ENCODE measurements at places on chromosomes 12 and 14. TPM values are rescaled to one million over a fixed set of nuclear protein-coding genes. Genes with fewer than 3 reads are reported as not detected.

DNA sequence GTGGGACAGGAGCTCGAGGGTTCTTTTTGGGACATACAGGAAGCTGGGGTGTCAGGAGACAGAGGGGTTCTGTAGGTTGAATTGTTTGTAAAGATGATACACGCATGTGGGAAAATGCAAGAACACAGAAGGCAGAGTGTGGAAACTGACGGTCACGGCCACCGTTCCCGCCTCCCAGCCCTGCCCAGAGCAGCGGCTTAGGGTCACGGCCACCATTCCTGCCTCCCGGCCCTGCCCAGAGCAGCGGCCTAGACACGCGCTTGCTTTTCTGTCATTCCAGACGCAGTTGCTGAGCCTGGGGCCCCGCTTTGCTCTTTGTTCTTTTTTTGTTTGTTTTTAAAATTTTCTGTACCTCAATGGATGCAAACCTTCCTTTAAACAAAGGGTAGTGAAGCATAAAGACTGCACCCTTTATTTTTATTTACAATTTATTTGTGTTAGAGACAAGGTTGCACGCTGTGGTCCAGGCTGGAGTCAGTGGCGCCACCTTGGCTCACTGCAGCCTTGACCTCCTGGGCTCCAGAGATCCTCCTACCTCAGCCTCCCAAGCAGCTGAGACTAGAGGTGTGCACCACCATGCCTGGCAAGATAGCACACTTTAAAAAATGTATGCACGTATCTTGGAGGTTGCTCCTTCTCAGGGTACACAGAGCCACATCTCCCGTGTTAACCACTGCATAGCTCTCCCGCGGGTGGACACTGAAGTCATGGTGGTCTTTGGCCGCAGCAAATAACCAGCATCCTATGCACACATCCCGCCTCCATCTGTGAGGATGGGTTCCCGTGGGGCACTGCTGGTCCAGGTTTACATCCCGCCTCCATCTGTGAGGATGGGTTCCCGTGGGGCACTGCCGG lies 142.3 kb downstream of the ADGRD1 start:
- no peak for DNase-seq

DNA sequence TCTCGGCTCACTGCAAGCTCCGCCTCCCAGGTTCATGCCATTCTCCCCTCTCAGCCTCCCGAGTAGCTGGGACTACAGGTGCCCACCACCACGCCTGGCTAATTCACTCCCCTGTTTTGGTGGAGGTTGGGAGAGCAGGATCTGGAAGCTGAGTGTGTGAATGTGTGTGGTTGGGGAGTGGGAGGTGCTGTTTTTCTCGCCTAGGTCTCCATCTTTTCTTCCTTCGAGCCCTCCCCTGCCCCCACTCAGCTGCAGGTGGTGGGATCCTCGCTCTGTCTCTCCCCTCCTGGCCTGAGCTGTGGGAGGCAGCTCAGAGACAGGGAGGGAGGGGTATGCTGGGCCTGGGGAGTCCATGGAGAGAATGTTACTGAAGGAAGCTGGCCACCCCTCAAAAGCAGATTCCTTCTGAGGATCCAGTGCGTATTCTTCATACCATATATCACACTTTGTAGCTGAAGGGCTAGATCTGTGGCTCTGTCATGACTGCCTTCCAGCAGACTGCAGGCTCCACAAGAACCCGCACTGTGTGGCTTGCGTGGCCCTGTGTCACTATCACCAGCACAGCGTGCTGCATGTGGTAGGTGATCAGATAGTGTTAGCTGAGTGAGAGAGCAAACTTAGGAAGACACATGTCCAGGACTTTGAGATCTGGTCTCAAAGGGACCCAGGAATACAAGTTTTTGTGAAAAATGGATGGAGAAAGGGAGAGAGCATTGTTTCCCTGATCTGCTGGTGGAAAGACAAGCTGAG lies 2.8 kb downstream of the KRT83 start:
- DNase-seq: no peak

- no peak for DNase-seq
These were observed 70.5 kb upstream of the DAAM1 start for GRCh38 chr14:59117754-59118528.

- no peak for DNase-seq
These were observed 25.2 kb downstream of the HAL start for GRCh38 chr12:95970905-95971304.

- DNase-seq: no peak
These were observed 275.6 kb downstream of the AACS start for GRCh38 chr12:125340791-125341190.

DNA sequence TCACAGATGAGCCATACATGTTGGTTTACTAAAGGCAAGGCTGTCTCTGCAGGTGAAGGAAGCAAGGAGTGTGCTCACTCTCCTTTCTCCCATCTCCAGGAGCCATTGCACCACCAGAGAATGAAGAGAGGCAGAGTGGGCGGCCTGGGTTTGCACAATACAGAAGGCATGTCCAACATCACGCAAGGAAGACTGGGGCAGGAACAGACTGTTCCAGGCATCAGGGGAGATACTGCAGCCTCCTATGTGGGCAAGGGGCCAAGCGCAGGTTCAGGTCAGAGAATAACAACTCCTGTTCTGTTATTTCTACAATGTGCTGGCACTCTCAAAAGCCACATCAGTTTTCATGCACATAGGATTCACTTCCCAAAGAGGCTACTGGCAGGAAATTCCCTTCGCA lies 1.7 kb upstream of the TMEM229B start:
- DNase-seq: no peak

DNA sequence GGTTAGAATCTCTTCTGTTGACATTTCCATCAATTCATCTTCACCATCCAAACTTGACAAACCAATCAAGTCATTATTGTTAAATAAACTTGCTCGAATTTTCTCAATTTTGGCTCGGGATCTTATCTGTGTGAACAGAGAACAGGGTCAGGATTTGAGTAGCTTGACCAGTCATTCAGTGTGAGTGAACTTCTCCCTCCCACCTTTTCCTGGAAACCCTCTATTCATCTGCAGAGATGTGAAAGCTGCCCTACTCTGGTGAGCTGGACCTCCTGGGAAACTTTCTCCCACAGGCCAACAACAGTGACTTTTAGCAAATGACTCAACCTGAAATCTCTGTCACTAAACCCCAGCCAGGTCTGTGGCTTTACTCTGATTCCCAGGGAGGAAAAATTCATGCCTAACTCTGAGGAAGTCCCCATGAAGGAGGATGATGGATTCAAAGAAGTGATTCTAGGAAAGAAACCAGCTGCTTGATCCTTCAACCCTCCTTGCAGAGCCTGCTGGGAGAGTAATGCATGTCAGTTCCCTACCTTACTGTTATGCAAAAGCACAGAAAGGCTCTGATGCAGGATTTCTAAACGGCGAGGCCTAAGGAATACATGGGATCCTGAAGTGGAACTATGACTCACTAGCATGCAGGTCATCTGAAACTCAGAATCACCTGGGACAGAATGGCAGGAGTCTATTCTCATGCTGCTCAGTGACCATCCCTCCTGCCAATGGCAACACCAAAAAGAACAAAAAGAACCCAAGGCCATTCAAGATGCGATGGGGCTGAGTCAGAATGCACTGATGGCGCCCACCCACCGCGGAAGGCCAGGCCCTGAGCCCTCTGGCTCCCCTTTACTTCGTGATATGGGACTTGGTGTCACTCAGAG lies 58.0 kb downstream of the TRAFD1 start:
- DNase-seq: no peak

GRCh38 chr14:60585676-60586075 lies 63.6 kb downstream of the SIX1 start:
- DNase-seq: no peak

BEST3 gene
- polyA plus RNA-seq: 0.82 TPM

KLRK1 gene
- 0.75 TPM for polyA plus RNA-seq

All from kidney (tissue), 22 donors.